ENCODE measurements at places on chromosomes 3 and 15.

- DNase-seq, result no peak
Observed at GRCh38 chr15:68934341-68934740, 4.0 kb downstream of the SPESP1 start.

DNA sequence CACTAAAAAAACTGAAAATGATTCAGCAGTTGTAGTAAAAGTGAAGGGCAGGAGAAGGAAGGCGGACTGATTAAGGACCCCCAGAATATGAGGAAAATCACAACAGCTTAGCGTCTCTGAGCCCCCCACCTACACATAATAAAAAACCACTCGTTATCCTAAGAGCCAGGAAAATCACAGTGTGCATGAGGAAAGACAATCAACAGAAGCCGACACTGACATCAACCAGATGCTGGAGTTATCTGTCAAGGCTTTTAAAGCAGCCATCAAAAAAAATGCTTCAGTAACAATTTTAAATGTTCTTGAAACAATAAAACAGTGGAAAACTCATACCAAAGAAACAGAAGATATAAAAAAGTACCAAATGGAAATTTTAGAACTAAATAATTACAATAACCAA lies 9.7 kb upstream of the CXCR6 start:
- no peak for DNase-seq

GRCh38 chr15:28281876-28282275 lies 40.1 kb downstream of the HERC2 start:
- peak; percentile 68 for DNase-seq

GRCh38 chr3:14988988-14989394 lies 41.6 kb downstream of the NR2C2 start:
- DNase-seq, result peak; percentile 61

DNA sequence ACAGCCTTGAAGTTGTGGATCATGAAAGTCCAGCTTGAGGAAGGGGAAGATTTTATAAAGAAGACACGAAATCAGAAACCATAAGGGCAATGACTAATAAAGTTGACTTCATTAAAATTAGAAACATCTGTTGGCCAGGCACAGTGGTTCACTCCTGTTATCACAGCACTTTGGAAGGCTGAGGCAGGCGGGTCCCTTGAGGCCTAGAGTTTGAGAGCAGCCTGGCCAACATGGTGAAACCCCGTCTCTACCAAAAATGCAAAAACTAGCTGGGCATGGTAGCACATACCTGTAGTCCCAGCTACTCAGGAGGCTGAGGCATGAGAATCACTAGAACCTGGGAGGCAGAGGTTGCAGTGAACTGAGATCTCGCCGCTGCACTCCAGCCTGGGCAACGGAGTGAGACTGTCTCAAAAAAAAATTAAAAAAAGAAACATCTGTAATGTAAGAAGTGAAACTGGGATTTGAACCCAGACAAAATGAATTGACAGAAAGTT lies 7.9 kb upstream of the UBXN7 start:
- DNase-seq, result no peak

- no peak for DNase-seq
Observed at GRCh38 chr15:41870689-41871081, 23.2 kb downstream of the SPTBN5 start.

GRCh38 chr3:59127071-59127470 lies 77.2 kb upstream of the CFAP20DC start:
- no peak for DNase-seq

GRCh38 chr3:123768480-123769355 lies 115.4 kb downstream of the MYLK start:
- DNase-seq, result no peak

GRCh38 chr3:102791641-102792589 lies 357.1 kb downstream of the ZPLD1 start:
- no peak for DNase-seq

GRCh38 chr3:67661089-67661488 lies 6.7 kb upstream of the SUCLG2 start:
- no peak for DNase-seq

DNA sequence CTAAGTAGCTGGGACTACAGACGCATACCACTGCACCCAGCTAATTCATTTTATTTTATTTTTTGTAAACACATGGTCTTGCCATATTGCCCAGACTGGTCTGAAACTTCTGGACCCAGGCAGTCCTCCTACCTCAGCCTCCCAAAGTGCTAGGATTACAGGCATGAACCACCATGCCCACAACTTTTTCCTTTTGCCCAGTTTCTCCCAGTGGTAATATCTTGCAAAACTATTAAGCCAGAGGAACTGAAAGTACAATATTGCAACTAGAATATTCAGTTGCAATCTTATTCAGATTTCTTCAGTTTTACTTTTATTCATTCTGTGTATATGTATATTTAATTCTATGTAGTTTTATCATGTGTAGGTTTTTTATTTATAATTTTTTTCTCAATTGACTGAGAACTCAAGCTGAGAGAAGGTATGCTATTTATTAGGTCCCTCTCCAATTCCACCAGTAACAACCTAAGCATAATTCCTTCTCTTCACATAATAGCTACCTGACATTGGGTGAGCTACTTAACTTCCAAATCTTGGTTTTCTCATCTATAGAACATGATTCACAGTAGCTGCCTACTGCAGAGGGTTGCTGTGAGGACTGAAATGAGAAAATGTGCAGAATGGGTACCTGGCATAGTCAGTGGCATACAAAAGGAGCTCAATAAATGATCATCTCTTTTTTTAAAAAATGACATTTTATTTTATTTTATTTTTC lies 30.8 kb downstream of the KLHL18 start:
- DNase-seq, result no peak

- no peak for DNase-seq
Observed at GRCh38 chr15:95291898-95292472, 1038.5 kb upstream of the NR2F2 start.

GRCh38 chr15:99502661-99503060 lies 63.1 kb upstream of the MEF2A start:
- no peak for DNase-seq

DNA sequence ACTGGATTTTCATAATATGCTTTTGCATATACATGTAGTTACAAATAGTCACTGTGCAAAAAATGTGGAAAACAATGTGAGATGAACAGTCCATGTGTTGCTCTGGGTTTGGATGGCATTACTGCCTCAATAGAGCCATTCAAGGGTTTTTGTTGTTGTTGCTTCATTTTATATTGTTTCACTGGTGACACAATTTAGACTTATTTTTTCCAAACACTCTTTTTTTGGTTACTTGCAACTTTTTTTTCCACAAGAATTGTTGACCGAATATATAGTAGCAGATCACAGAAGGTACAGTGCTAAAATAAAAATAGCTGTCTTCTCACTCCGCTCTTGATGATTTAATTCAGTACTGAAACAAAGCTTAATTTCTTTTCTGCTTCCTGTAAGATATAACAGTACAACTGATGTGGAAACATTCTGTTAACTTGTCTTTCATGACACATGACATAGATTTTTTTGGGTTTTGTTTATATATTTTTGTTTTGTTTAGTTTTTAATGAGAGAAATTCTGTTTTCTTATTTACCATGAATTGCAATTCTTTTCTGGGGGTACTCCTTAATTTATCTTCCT lies 618.6 kb downstream of the NAALADL2 start:
- no peak for DNase-seq

Data from islet precursor cell (in vitro differentiated cells).